Fibroblast of skin of left biceps (primary cell): ENCODE measurements at places on chromosomes 7 and 10.

DNA sequence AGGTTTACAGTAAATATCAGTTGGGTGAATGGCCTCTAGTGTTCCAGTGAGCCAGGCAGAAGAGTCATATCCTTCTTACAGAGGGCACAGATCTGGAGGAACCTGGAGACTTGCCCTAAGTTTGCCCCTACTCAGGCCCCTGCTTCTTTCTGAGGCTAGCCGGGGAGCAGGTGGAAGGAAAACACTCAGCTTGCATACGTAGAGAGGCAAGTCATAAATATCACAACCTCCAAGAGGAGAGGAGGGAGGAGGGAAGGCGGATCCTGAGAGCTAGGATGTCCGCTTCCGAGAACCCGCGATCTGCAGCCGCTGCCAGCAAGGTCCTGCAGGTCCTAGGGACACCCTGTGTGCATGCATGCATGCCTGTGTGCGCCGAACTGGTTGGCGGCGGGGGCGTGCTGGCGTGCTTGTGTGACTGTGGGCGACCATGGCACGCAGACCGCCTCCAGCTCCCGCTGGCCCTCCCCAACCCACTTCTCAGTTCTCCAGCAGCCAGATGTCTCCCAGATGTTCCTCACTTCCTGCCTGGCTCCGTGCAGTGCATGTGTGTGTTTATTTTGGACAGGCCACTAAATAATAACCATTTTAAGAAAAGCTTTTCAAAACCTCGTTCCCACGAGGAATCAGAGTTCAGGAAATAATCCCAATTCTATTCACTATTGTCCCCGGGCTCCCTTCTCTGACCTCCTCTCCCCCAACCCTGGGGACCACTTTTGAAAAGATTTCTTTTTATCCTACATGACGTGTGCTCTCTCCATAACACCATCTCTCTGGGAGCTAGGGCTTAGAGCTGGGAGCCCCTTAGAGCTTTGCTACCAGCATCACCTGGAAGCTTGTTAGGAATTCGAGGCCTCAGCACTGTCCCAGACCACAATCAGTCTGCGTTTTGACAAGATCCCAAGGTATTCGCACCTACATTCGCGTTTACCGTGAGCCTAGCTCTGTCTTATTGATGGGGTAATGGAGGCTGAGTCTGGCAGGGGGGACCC, 32.4 kb downstream of the UNC5B start:
- DNase-seq: peak; percentile 75

DNA sequence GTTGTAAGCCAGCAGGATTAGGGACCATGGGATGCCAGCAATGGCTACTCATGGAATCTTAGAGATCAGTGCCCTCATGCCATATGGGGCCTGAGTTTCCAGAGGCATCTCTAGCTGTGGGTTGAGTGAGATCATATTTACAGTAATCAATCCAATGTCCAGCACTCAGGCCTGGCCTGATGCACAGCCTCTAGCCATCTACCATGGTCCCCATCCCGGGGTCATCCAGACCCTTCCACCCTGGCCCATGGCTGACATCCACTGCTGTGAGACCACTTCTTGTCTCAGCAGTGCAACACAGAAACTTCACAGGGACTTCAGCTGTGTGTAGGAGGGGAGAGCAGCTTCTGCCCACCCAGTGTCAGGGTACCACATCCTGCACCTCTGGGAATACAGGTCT, 6.5 kb upstream of the ADCY1 start:
- DNase-seq: no peak

GRCh38 chr7:32507414-32507813, 12.1 kb downstream of the AVL9 start:
- peak; percentile 29 for DNase-seq

DNA sequence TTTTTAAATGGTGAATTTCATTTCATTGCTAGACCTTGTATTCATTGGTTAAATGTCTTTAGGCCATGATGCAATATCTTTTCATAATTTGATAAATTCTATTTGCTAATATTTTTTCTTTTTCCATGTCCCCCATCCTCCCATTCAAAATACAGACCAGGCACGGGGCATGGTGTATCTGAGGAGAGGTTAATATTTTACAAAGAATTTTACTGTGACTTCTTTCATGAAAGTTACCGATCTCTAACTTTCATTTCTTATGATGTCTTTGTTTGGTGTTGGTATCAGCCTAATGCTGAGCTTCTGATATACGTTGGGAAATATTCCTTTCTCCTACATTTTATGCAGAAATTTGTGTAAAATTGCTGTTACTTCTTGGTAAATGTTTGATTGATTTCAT, 216.7 kb upstream of the IGFBP3 start:
- DNase-seq: no peak

- DNase-seq: no peak
These were observed 126.7 kb upstream of the CALN1 start for GRCh38 chr7:72538856-72539255.

- no peak for DNase-seq
These were observed 693.3 kb upstream of the GRM3 start for GRCh38 chr7:85950418-85950817.

- DNase-seq: no peak
These were observed 27.8 kb downstream of the KLF6 start for GRCh38 chr10:3757250-3757637.

- no peak for DNase-seq
These were observed 86.7 kb downstream of the RGS10 start for GRCh38 chr10:119455609-119456434.

GRCh38 chr7:125563557-125563956, 633.9 kb upstream of the POT1 start:
- no peak for DNase-seq

- no peak for DNase-seq
These were observed 74.7 kb upstream of the CAMK2B start for GRCh38 chr7:44400033-44400511.

DNA sequence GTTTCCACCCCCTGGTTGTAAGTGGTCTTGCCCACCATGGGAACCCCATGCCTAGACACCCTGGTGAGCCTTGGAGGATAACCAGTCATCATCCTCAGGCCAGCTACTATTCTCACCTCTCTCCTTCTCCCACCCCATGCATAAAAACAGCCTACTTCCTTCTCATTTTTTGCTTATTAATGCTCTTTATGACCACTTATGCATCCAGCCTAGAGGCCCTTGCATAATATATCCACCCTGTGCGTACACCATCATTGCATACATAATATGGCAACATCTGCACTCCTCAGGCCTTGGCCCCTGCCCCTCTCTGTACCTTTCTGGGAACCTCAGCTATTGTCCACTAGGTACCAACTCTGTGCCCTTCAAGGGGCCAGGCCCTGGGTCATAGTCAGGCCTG, 91.0 kb downstream of the CDH23 start:
- DNase-seq: no peak

DNA sequence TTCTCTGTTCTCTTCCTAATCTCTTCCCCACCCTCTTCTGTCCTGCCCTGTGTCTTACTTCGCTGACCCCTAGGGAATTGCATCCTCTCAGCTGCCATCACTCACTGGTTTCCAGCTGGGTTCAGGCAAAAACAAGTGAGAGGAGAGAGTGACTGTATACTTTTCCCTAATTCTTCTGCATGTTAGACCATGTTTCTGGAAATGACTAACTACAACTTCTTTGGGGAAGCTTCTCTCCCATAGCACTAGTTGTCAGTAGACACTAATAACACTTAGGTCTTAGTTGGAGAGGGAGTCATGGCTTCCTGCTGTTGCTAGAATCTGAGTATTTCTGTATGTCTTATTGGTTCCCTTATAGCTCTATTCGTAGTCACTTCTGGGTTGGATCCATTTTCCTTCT, 299.0 kb upstream of the FZD1 start:
- DNase-seq: no peak

DNA sequence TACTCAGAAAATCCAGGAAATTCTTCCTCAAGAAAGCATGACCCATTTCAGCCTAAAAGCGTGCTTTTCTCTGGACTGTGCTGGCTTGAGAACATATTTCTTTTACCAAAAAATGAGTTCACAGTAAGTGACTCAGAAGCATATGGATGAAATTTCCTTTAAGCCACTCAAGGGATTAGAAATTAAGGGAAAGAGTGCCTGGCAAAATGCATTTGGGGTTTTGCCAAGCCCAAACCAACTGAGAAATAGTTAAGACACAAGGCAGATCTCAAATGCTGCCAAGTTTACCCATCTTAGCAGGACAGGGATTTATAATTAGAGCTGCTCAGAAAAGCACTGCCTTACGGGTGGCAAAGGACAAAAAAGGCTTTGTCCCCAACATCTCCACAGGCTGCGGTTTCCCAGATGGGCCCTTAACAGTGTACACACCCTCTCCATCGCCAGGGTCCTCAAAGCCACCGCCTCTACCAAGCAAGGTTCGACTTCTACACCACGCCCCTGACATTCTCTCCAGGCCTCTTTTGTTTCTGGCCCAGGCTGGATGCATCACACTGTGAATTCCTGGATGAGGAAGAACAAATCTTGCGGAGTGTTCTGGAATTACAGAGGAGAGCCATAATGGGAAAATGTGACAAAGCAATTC, 30.1 kb upstream of the CDHR3 start:
- peak; percentile 88 for DNase-seq

DNA sequence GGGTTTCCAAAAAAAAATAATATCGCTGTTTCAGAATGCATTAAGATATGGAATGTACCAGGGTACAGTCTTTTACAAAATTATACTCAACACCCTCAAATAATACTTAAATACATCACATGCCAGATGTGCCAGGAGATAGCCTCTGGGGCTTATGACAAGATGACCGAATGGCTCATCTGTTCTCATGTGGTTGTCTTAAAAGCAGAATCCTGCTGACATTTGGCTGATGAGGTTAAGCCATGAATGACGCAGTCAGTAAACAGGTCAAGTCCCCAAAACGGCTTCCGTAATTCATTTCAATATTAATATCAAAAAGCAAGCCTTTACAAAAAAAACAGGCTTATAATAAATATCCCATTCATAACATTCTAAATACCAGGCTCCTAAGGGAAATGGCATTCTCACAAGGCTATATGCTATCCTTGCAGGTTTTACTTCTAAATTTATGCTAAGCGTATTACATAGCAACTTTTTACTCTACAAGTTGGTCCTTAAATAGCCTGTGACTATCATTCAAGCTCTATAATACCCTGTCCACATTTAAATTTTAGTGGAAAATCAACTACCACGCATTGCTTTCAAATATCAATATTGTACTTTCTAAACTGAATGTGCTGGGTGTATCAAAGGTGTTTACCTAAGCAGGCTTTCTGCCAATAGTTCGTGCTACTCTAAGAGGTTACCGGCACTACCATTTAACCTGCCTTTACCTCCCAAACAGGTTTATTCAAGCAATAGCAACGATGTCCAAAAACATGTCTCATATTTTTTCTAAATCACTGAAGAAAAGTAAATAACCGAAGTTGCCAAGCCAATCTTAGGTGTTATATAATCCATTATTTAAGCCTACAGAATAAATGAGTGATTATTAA, 15.6 kb downstream of the SMURF1 start:
- DNase-seq: no peak

- DNase-seq: no peak
These were observed 130.1 kb downstream of the COBL start for GRCh38 chr7:51186531-51186930.

DNA sequence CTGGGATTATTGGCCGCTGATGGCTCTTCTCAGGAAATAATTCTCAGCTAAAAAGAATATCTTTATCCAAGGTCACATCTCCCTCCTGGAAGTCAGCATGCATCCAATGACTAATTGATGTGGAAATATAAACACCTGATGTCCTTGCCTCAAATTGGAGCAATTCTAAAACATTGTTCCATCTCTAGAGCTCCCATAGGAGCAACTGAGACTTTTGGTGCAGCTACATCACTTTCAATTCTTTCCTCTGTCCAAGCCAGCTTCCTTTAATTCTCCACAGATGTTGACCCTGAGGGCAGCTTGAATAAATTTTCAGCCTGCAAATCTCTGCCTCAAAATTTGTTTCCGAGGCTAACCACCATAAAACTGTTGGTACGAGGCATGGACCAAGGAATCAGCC, 43.9 kb upstream of the KCND2 start:
- DNase-seq: no peak

DNA sequence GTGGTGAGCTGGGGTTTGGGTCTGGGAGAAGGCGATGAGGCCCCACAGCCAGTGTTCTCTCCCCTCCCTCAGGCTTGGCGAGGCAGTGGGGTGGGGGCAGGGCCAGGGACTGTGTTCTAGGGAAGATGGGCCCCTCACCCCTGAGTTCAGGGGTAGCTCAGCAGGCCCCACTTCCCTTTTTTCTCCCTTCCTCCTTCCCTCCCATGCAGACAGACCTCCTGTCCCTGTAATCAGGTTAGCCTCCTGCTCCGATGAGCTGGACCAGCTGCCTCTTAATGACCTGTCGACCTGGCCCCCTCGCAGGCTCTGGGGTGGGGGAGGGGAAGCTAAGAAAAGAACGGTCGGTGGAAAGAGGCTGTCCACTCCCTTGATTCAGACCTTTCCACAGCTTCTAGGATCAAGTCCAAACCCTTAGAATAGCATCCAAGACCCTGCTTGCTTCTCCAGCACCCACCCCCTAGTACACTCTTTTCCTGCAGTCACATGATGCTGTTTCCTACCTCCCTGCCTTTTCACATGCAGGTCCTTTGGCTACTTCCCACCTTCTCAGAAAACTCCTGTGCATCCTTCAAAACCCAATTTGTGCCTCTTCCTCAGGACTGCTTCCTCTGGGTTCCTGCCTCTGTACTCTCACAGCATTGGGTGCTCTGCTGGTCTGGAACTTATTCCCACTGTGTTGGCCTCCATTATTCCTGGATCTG, 64.1 kb downstream of the ZMIZ1 start:
- no peak for DNase-seq

DNA sequence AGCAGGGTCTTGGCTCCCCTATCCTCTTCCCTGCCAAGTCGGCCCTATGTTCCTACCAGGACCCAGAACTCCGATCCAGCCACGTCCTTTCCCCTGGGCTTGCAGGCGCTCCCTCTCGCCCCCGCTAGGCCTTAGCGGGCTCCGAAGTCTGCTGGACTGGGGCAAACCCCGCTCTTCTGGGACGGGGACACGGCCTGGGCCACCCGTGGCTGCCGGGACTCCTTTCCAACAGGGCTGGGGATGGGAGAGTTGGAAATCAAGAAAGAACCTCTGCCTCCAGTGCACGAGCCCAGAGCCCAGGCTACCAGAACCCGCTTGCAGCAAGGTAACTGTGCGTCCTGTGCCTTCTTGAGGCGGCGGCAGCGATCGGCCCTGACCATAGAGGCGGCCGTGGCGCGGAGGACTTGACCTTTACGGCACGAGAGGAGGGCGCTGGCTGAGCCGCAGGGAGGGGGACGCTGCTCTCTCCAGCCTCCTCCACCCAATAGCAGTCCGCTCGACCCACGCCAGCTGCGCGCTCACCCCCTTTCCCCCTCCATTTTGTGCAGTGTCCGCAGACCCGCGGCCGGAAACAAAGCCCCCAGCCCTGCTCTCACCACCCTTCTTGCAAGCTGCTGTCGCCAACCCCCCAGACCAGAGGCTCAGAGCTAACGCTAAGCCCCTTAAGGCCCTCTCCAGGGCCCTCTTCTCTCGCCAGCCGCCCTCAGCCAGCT, 7.0 kb upstream of the HOXA11 start:
- no peak for DNase-seq

GRCh38 chr10:77190291-77190690, 447.3 kb downstream of the KCNMA1 start:
- no peak for DNase-seq

- no peak for DNase-seq
These were observed 78.1 kb upstream of the TOMM7 start for GRCh38 chr7:22900784-22901183.

GRCh38 chr7:139340808-139341057, 404 bp upstream of the FMC1 start:
- no peak for DNase-seq

GRCh38 chr10:129786216-129786615, 177.9 kb downstream of the EBF3 start:
- no peak for DNase-seq
